ENCODE measurements at places on chromosomes 4 and X.

DNA sequence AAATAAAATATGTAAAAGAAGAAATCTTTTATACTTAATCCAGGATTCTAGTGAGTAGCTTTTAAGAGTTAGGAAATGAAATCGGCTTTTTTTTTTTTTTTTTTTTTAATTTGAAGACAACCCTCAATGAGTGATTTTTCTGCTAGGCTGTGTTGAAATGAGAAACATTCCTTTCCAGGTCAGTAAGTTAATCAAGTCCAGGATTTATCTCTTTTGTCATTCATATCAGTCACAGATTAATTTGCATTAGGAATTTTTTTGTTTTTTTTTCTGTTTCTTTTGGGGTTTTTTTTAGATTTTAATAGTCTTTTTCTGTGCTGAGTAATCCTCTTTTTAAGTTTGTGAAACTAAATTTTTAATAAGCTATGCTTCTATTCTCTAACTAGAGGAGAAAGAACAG, 448.1 kb downstream of the ADGRL3 start:
- DNase-seq: no peak

DNA sequence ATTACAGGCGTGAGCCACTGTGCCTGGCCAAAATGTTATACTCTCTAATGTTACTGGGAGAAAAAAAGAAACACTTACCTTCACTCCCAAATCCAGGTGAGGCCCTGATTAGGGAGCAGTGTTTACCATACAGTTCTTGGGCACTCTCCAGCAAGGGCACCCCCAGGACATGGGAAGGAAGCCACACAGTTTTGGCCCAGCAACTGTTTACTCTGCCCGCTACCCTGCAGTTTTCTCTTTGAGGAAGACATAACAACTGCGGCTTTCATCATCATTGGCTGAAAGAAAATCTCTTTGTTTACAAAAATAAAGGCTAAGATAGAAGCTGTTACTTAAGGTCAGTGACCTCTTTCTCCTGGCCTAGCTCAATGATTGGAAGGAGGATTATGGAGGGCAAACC, 145.5 kb upstream of the DUSP21 start:
- no peak for DNase-seq

GRCh38 chr4:77181720-77182119, 24.7 kb downstream of the CCNG2 start:
- DNase-seq: no peak

- DNase-seq: no peak
Measured at GRCh38 chr4:25310066-25310802, 2.3 kb upstream of the ZCCHC4 start.

DNA sequence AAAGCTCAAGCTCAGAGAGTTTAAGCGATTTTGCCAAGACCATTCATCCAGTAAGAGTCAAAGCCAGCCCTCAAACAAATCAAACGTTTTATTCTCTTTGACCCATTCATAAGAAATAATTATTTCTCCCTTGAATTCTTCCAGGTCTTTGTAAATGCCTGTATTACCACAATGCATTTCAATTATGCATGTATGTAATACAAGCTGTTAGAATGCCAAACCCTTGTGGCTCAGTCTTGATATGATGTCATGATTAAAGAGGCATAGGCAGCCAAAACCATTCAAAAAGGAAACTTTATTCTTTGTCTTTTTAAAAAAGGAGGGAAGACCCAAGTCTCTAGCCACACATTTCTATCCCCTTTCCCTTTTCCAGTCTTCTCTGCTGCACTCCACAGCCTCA, 56.5 kb upstream of the PGM2 start:
- DNase-seq: no peak

DNA sequence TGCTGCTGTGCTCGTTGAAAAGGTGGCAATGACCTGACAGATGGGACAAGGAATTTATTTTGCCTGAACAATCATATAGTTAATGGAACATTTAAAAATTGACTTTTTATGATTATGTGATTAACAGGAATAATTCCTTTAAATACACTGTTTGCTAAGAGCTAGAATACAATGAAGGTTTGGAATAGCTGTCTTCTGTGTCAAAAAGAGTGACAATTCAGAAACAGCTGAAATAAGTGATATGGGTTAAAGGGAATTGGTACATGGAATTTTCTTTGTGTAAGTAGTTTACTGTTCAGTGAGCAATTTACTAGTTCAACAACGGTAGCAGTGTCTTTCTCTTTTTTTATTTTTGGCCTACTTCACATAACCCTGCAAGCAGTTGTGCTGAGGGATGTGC, 1083.5 kb upstream of the GRID2 start:
- DNase-seq: no peak

DNA sequence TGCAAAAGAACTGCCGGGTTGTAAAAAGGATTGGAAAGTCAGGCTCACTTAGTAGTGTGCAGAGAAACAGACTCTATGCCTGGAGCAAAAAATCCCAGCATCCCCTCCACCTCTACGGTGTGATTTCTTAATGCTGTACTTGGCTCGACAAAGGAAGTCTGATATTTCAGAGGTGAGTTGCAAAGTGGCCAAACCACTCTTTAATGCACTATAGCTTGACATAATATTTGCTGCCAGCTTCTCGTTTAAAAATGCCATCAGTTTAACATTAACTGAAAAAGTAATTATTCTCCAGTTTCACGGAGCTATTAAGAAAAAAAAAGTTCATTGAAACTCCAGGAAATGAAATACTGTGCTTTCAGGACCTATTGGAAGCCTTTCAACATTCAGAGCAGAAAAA, 448.3 kb upstream of the ZFP42 start:
- no peak for DNase-seq

DNA sequence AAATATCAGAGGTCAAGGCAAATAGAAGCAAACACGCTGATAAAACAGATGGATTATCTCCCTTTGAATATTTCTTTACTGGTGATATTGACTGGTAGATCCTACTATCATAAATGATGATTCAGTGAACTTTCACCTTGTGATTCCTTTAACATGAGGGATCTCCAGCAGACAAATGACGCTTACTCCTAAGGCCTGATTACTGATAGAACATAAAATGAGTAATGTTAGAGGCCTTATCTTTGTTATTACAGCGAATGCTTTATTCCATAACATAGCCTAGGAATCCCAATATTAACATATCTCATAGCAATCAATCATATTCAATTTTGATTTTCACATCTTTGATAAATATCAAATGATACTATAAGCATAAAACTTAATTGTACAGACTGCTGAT, 152.3 kb downstream of the SLC10A7 start:
- no peak for DNase-seq

DNA sequence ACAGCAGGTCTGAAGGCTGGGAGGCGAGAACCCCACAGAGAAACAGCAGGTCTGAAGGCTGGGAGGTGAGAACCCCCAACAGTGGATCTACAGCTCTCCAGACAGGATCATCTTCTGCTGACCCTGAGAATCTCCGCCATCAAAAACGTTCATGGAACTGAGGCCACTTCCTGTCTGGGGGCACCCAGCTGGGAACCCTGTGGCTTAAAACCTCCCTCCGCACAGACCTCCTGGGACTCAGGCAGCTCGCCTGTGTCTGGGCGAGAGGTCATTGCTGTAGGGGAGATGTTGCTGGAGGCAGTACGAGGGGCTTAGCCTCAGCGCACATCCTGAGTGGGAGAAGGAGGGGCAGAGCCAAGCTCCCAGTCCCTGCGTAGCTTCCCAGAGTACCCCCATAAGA, 15.1 kb upstream of the CLDN24 start:
- no peak for DNase-seq

- DNase-seq: no peak
Measured at GRCh38 chrX:1172496-1172895, 40.0 kb downstream of the CRLF2 start.

GRCh38 chrX:153643431-153644351, 3.3 kb upstream of the DUSP9 start:
- no peak for DNase-seq

GRCh38 chr4:7941965-7942496, 2.4 kb upstream of the AFAP1 start:
- DNase-seq: no peak

- DNase-seq: no peak
Measured at GRCh38 chrX:37504991-37505390, 66.5 kb upstream of the LANCL3 start.

DNA sequence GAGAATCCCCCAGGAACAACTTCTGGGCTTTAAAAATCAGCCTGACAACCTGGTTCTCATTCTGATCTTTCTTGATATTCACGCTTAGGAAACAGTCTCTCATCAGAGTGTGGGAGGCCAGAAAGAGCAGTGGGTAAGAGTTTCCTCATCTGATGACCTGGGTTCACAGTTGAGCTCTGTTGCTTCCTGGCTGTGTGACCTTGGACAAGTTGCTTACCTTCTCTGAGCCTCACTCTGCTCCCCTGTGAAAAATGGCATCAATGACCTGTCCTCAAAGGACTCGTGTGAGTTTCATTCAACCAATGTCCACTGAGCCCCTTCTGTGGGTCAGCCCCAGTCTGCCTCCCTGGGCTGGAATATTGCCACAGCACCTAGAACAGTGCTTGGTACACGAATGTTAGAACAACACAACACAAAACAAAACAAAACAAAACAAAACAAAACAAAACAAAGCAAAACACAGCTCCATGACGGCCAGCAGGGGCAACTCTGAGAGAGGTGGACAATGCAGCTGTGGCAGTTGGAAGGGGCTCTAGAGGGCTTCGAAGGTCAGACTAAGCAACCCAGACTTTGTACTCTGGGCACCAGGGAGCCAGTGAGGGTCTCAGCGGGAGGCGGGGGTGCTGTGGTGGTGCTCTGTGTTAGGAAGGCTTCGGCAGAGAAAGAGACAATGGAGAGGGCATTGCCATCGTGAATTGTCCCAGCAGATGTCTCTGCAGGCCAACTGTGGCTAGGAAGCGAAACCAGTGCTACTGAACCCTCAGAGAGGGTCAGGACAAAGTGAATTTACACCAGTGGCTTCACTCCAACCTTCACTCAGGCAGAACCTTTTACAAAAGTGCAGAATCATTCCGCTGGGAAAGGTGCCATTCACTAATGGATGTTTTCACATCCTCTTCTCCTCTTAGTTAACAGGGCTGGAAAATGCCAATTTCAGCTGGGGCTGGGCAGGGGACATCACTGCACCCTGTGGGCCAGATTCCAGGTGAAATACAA, 14.3 kb upstream of the C4orf50 start:
- DNase-seq: no peak

- no peak for DNase-seq
Measured at GRCh38 chr4:163672751-163673150, 178.3 kb downstream of the TMA16 start.
